Colonic mucosa (tissue), 4 donors: ENCODE measurements at places on chromosomes 16 and 17. TPM values are rescaled to one million over a fixed set of nuclear protein-coding genes. Genes with fewer than 3 reads are reported as not detected.

DNA sequence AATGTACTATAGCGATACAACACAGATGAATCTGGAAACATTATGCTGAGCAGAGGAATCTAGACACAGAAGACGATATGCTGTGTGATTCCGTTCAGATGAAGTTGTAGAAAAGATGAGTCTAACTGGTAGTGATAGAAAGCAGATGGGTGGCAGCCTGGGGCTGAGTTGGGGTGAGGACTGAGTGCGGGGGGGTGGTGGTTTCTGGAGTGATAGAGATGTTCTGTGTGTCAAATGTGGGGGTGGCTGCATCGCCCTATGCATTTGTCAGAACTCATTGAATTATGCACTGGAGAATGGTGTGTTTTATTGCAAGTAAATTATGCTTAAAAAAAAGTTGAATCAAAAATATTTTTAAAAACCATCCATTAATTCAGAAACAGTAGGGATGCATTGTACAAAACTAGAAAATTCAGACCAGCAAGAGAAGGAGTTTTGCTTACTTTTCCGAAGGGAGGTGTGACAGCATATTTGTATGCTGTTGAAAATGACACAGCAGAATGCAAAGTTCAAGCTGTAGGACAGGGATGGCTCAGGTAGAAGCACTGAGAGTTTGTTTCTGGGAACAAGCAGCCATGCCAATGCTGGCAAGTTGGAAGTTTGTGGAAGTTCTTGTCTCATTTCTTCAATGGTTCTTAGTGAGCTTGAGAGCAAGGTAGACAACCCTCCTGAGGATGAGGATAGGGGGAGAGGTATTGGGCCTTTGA, 13.0 kb upstream of the DRG2 start:
- no peak for DNase-seq

GRCh38 chr16:14050291-14051027, 20.7 kb upstream of the MRTFB start:
- no peak for DNase-seq

DNA sequence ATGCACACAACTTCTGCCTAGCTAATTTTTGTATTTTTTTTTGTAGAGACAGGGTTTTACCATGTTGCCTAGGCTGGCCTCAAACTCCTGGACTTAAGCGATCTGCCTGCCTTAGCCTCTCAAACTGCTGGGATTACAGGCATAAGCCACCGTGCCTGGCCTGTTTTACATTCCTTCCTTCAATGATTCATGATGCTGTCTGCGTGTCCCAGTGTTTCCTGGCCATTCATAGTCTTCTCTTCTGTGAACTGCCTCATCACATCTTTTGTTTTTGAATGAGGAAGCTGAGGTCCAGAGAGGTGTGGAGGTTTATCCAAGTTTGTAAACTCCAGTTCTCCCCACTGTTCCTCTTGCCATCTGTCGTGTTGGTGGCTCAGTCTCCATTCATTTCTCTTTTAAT, 64.5 kb upstream of the MED9 start:
- DNase-seq, result no peak

GRCh38 chr17:27892866-27893769, at the start of gene LYRM9:
Gene LYRM9, minus strand, starts transcription at chr17:27893365. Its CDS starts 10,671 bp downstream, at chr17:27882694.
- peak; percentile 92 for DNase-seq

DNA sequence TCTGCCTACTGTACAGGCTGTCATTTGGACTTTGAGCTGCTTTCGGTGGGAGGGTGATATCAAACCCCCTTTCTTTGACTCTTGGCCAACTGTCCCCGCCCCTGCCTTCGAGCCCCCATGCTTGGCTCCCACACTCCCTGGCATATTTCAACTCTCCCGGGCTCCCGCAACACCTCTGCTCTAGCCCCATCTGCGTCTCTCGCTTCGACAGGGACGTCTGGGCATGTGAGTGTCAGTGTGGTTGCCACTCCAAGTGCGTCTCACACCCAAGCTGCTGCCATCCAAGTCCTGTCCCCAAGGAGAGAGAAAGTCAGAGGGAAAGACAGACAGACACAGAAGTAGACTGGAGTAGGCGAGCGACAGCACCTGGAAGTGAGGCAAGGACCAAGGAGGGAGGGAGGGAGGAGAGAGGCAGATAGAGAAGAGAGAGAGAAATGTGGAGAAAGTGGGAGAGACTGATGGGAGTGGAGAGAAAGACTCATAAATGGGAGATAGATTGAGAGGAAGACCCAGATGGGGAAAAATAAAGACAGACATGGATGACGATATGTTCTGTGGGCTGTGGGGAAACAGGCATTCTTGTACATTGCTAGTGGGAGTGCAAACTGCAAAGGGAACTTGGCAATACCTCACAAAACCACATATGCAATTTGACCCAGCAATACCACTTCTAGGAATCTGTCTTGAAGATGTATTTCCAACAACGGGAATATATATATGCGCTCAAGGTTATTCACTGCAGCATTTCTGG, 11.8 kb downstream of the STARD3 start:
- no peak for DNase-seq

DNA sequence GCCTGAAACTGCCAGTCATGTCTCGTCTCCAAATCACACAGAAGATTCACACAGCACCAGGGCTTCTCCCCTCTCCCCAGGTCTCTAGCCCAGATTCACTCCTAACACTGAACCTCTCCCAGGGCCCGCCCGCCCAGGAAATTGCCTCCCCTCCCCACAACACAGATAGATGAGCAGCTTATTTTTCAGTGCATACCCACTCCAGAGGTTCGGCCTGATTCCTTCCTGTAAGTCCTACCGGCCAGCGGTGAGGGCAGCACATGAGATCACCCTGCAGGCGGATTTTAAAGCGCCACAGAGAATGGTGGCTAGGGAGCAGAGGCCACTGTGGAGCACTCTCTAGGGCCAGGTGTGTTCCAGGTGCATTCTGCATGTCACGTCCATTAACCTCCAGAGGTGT, 301.8 kb downstream of the IRF8 start:
- DNase-seq, result no peak

GRCh38 chr16:79909571-79909970, 309.0 kb upstream of the MAF start:
- no peak for DNase-seq

DNA sequence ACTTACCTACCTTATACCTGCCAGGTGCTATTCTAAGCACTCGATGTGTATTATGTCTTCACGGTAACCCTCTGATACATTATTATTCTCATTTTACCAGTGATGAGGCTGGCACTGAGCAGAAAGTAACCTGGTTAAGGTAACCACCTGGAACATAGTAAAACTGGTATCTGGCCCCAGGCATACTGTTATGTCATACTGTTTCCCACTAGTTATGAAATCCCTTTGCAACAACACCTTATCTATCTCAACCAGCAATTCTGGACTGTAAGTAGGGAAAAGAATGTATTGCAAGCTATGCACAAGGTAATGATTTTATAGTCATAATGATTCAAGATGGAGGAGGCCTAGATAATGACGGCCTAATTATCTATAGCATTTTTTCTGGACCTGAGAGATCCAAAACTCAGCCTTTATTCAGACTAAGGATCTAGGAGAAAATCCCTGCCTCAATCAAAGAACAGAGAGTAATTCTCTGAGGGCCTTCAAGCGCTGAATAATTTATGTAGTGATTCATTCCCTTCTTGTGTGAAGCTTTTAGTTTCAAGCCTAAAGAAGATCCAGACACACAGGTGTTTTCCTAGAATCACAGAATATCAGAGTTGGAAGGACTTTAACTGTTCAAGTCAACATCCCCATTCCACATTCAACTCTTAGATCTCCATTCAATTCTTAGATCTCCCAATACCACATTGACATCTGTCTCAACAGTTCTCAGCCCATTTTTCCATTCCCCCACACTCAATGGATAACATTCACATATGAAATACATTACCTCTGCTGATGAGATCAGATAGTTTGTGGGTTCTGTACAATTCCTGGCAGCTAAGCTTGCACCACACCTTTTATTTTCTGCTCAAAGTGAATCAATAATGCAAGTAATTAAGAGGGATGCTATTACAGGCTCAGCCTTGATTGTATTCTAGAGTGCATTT, 14.9 kb upstream of the MMD start:
- no peak for DNase-seq

GRCh38 chr16:13779676-13780075, 140.3 kb upstream of the ERCC4 start:
- DNase-seq, result no peak

DNA sequence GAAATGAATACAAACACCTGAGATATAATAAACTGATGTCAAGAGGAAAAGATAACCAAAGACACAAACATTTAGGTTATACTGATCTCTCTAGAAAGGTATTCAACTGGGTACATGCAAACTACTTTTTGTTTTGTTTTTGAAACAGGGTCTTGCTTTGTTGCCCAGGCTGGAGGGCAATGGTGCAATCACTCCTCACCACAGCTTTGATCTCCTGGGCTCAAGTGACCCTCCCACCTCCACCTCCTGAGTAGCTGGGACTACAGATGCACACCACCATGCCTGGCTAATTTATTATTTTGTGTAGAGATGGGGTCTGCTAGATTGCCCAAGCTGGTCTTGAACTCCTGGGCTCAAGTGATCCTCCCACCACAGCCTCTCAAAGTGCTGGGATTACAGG, 38.1 kb downstream of the TEKT5 start:
- DNase-seq, result no peak

DNA sequence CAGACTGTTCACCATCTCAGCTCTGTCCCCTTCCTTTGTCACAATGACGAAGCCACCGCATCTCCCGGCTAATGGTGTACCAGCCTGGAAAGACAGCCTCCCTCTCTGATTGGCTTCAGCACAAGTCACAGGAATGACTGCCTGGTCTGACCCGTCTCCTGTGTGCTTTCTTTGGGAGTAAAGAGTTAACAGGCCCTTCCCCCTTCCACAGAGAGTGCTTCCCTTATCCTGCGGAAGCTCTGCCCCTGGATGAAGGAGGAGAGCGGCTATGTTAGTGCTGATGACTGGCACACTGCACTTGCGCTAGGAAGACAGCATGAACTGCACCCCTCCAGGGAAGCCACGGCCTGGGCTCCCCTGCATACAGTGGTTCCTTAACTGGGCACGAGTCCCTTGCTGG, 11.3 kb downstream of the USB1 start:
- DNase-seq, result no peak

DNA sequence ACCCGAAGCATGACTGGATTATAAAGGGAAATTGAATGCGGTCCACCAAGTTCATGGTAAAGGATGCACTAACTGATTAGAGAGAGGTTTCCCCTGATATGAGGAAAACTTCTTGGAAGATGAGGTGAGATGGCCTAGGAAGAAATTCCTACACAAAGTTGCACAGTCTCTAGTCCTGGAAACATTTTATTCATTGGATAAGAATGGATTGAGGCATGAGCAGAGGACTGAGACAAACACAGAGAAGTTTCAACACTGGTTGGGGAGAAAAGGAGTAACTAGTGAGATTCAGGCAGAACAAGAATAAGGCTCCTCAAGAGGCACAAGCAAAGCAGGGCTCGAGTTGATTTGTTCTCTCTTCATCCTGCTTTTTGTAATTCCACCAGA, 2.0 kb upstream of the CCL2 start:
- DNase-seq, result no peak

GRCh38 chr17:8122422-8122923, 1.4 kb downstream of the HES7 start:
- DNase-seq, result peak; percentile 44

CD68 gene
- total RNA-seq, result 37.7 TPM

SMIM5 gene
- total RNA-seq, result 39.9 TPM

MYH11 gene
- 770 TPM for total RNA-seq

MIS12 gene
- total RNA-seq, result 13.6 TPM

SLC22A31 gene
- not detected for total RNA-seq

NHLRC4 gene
- total RNA-seq, result 0.32 TPM

KRTAP1-1 gene
- not detected for total RNA-seq

HAS3 gene
- total RNA-seq, result 5.1 TPM

HOXB9 gene
- 37.1 TPM for total RNA-seq

RBFOX1 gene
- total RNA-seq, result 1.6 TPM

STRADA gene
- total RNA-seq, result 19.9 TPM
